T-helper 17 cell (primary cell): ENCODE measurements at places on chromosomes 11 and 22.

- DNase-seq = no peak
Measured at GRCh38 chr11:115220423-115220822, 283.8 kb downstream of the CADM1 start.

DNA sequence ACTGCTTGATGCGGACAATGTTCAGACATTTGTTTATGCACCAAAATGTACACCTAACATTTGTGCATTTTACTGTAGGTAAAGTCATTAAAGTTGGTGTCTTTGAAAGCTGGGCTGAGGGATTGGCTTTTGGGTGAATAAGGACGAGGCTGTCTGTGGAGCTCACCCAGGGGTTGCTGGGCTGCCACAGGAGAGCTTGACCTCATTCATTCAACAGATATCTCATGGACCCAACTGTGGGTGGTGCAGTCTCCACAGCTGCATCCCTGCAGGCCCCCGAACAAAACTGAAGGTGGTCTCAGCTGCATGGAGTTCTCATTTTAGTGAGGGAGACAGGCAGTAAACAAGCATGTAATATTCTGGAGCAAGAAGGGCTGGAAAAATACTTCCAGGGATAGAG lies 32.7 kb downstream of the SGSM3 start:
- no peak for DNase-seq

DNA sequence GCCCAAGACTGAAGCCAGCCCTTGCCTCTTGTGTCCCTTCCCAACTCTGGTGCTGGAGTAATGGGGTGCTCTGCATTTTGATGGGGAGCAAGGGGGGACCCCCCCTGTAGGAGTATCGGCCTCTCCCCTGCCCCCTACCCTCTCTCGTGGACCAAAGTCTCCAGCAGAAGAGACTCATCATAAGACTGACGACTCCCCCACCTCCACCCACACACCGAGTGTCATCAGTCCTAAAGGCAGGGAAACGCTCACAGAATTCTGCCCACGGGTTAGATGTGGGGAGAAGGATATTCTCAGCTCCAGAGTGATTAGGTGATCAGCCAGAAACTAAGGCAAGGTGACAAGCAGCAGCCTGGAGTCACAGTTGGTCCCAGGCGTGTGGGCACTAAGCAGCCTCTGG lies 38.8 kb downstream of the PPP2R1B start:
- DNase-seq = no peak

DNA sequence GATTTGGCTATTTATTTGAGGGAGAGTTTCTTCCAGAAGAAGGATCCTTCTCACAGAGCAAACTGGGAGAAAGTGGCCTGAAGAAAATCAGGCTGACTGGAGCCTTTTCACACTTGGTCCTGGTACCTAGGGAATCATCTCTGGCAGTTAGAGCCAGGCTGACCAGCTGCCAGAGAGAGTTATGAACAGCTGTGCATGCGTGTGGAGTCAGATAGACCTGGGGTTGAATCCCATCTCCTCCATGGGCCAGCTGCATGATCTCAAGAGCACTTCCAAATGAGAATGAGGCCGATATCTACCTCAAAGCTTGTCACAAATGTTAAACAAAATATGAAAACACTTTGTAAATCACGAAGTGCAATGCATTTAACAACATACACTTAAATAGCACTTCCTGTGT lies 390.0 kb downstream of the TENM4 start:
- no peak for DNase-seq

DNA sequence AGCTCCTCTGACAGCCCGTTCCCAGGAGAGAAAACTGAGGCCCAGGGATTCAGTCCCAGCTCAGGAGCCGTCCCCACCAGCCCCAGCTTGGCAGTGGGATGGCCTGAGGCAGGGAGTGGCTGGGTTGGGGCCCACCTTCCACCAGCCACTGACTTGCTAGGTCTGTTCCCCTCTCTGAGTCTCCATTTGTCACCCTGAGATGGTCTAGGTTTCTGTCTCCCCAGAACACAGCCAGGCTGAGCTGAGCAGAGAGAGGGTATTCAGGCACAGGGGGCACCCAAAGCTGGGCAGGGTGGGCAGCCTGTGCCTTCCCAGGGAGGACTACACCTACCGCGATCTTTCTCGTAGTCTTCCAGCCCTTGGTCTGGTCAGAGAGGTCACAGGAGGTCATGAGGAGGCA lies 95.7 kb downstream of the PDE2A start:
- no peak for DNase-seq

- no peak for DNase-seq
Measured at GRCh38 chr11:47020793-47021526, 84.4 kb downstream of the CSTPP1 start.
